ENCODE measurements at places on chromosomes 1 and 21. TPM values are rescaled to one million over a fixed set of nuclear protein-coding genes. Genes with fewer than 3 reads are reported as not detected.

Gene DCDC2B
- 0.17 TPM for polyA plus RNA-seq

Gene ANKRD65
- polyA plus RNA-seq = 7.3 TPM

Gene RHEX
- 0.51 TPM for polyA plus RNA-seq

Gene S100A1
- polyA plus RNA-seq = 1.3 TPM

Gene KCNQ4
- polyA plus RNA-seq = not detected

Gene UAP1
- 57.4 TPM for polyA plus RNA-seq

DNA sequence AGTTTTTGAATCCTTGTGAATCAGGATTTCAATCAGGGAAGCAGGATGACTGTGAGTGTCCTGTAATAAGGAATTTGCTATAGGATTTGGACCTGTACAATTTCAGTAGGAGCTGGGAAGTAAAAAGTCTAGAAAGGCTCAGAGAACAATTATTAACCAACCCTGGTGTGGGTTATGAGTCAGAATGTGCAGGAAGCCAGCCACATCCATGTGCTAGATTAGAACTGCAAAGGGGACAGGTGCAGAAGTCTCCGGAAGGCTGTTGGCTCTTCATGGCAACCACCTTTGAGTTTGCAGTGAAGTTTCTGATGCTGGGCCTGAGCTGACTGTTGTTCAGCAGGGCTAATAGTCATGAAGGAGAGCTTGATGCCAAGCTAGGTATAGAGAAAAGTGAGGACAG is 70.7 kb downstream of the SPATA46 start:
- peak; percentile 56 for DNase-seq

- no peak for DNase-seq
Observed at GRCh38 chr1:155005076-155006011, 2.7 kb downstream of the ZBTB7B start.

GRCh38 chr1:93605812-93606512 is 75.7 kb downstream of the BCAR3 start:
- no peak for DNase-seq

DNA sequence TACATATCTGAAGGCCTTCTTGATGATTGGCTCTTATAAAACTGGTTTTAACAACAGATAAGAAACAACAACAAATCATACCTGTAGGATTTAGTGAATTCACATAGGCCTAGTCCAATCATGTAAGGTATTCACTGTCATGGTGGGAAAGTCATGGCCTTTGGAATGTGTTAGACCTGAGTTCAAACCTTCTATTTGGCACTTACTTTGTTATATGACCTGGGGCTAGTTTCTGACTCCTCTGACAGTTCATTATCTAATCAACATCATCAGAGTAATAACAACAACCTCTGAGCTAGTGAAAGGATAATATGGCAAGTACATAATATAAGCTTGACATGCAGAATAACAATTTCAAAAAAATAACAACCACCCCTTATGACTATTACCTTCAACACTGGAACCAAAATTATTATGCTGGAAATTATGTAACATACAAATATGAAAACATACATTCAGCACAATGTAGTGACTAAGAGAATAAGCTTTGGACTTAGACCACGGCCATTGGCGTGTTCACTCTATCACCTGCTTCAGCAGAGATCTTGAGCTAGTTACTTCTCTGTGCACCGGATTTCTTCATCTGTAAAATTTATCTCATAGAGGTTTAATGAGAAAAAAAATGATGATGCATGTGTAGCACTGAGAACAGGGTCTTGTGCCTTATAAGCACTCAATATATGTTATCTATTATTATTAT is 597.6 kb downstream of the LMO4 start:
- DNase-seq = no peak

- no peak for DNase-seq
Observed at GRCh38 chr1:182366596-182366995, 25.0 kb downstream of the GLUL start.

GRCh38 chr1:180762796-180763195 is 131.0 kb downstream of the XPR1 start:
- no peak for DNase-seq

GRCh38 chr1:165900576-165901380 is 73.4 kb downstream of the UCK2 start:
- DNase-seq = peak; percentile 38

DNA sequence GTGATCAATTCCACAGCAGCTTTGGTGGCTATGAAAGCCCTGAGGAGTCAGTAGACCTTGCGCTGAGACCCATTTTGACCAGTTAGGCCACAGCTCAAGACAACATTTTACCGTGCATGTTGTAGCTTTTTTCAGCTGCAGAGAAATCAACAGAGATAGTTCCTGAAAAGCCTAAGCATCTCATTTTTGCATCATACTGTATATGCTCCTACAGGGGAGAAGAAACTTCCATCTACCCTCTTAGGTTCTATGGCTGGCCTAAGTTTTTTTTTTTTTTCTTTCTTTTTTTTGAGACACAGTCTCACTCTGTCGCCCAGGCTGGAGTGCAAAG is 24.8 kb upstream of the EYA3 start:
- peak; percentile 18 for DNase-seq

- DNase-seq = peak; percentile 91
Observed at GRCh38 chr1:204398197-204399125, 13.2 kb downstream of the PPP1R15B start.

- DNase-seq = no peak
Observed at GRCh38 chr21:45105906-45106485, 31.6 kb downstream of the ADARB1 start.

DNA sequence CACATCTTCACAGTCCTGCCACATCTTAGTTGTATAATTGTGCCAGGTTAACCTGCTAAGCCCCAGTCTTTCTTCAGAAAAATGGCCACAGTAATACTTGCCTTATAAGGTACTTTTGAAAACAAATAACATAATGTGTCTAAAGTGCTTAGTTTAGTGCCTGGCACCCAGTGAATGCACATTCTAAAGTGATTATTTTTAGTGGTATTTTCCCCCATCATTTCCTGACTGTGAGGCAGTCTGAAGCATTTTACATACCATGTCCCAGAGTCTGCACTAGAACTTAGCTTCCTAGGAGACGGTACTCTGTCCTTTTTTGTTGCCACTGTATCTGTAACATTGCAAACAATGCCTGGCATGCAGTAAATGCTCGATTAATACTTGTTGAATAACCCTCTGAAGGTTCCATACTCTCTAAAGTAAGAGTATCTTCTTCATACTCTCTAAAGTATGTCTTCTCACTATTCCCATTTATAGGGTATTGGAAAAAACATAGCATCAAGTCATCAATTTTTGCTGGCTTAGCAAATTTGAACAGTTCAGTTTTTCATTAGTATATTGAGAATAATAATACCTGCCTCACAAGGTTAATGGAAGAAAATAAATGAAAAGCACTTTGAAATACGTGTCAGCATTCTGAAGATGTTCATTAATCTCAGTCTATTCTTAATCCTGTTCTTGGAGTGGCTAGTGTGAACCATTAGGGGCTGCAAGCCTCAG is 43.7 kb downstream of the FMO3 start:
- no peak for DNase-seq

DNA sequence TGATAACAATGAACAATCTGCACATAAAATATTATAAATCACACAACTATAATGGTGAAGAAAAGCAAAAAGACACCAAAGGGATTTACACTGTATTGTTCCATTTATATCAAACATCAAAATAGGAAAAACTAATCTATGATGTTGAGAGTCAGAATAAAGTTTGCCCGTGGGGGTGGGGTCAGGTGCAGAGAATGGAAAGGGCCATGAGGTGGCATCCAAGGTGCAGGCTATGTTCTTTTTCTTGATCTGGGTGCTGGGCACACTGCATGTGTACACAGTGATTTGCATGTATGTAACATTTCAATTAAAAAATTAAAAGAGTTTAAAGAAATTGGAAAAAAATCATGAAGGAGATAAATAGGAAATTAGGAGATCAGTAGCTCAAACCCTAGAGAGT is 127.3 kb downstream of the DSCAM start:
- DNase-seq = no peak

GRCh38 chr1:245622332-245623014 is 467.7 kb downstream of the KIF26B start:
- no peak for DNase-seq

- no peak for DNase-seq
Observed at GRCh38 chr1:157313240-157313807, 175.1 kb upstream of the ETV3 start.

DNA sequence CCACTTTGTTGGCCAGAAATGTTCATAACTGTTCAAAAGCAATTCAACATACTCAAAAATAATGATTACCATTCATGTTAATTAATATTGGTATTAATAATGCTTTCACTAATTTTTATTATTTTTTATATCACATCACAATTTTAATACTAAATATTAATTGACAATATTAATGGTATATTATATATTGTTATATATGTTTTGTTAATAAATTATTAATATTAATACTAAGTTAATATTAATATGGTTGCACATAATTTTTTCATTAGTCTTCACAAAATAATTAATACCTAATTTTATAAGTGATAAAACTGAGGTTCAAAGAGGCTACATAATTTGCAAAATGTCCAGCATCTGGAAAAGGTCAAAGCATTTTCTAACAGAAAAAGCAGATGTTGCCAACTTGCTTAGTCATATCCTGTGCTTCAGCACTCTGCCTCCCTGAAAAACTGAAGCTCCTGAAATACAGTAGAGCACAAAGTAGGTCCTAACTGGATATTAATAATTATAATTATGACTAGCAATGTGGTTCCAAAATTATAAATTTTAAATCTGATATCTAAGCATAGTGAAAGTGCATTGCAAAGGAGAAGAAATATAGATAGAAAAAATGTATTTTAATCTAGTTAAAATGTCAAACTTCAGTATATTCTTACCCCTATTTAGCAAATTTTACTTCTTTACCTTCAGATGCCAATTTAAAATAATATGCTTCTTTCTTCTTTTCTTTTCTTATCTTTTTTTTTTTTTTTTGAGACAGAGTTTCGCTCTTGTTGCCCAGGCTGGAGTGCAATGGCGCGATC is 123.2 kb upstream of the TNFSF4 start:
- no peak for DNase-seq

GRCh38 chr1:229088711-229089110 is 182.2 kb upstream of the RAB4A start:
- no peak for DNase-seq

DNA sequence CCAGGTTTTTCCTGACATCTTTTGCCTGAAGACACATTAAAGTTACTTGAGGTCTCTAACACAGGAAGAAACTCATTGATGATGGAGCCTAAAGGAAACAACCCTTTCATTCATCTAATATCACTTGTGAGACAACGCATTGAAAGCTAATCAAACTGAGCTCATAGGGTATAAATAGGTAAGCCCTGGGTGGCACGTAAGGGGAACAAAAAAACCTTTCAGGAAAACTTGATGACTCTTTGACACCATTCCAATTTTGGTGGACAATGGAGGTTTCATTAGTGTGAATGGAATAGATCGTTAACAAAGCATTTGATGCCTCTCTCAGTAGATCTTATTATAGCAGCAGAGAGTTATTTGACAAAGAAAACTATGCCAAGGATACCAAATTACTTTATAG is 80.7 kb upstream of the DUSP10 start:
- DNase-seq = no peak

DNA sequence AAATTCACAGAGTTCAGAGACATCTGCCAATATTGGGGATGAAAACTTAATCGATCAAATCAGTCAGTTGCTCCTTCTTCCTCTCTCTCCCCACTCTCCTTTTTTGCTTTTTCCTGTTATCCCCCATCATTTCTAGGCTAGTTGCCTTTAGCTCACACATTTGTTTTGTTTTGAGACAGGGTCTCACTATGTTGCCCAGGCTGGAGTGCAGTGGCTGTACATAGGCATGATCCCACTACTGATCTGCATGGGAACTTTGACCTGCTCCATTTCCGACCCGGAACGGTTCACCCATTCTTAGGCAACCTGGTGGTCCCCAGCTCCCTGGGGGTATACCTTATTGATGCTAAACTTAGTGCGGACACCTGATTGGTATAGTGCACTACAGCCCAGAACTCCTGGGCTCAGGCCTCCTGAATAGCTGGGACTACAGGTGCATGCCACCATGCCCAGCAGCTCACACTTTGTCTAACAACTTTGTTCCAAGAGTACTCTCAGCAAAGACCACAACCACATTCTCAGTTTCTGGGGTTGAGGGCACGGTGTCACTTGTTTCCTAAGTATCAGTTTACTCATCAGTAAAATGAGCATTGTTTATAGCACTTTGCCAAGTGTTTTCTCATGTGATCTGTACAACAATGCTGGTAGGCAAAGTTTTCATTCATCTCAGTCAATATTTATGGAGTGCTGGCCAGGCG is 6.7 kb upstream of the ELOA start:
- no peak for DNase-seq

- DNase-seq = no peak
Observed at GRCh38 chr1:51850420-51851223, 27.9 kb downstream of the NRDC start.

DNA sequence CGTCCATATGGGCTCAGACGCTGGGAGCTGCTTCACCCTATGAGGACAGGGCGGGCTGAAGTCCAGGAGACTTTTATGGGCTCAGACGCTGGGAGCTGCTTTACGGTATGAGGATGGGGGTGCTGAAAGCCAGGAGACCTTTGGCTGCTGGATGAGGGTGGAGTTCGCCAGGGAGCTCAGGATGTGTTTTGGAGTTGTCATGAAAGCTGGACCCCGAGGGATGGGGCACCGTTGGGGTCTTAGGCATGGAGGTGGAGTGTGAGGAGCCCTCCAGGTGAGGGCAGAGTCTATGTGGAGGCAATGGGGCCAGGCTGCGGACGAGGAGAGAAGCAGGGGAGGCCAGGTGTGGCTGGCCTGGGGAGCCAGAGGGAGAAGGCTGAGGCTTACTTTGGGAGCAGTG is 27.5 kb downstream of the TRPM2 start:
- no peak for DNase-seq

- DNase-seq = peak; percentile 74
Observed at GRCh38 chr1:230157420-230158390, 90.7 kb downstream of the GALNT2 start.

GRCh38 chr1:21704145-21704544 is 35.0 kb upstream of the RAP1GAP start:
- no peak for DNase-seq

GRCh38 chr1:147786536-147786935 is 26.1 kb upstream of the GJA5 start:
- DNase-seq = no peak

GRCh38 chr1:31951276-31951675 is 13.1 kb upstream of the PTP4A2 start:
- no peak for DNase-seq

GRCh38 chr1:32894019-32894600 is 7.1 kb downstream of the TMEM54 start:
- no peak for DNase-seq

DNA sequence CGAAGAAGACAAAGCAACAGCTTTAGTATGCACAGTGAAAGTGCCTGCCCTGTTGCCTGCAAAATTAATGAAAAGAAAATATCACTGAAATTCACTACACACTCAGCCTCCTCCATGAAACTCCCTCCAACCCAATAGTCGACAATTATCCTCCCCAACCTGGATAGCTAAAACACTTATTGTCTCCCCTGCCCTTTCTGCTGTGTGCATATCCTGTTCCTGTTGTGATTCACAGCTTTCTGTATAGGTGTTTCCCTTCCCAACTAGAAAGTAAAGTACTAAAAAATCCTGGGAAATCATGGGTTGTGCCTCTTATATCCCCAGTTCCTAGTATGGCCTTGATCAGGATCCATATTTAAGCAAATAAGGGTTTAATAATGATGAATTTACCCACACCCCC is 412.1 kb downstream of the LTN1 start:
- no peak for DNase-seq
